Stimulated activated CD4-positive, alpha-beta T cell treated with anti-CD3 and anti-CD28 coated beads, Interleukin-4, amount 100 ng/mL, for 1 hour (primary cell): ENCODE measurements at places on chromosomes 7 and 10.

GRCh38 chr10:28774051-28774995 is 97.0 kb downstream of the BAMBI start:
- DNase-seq: no peak

DNA sequence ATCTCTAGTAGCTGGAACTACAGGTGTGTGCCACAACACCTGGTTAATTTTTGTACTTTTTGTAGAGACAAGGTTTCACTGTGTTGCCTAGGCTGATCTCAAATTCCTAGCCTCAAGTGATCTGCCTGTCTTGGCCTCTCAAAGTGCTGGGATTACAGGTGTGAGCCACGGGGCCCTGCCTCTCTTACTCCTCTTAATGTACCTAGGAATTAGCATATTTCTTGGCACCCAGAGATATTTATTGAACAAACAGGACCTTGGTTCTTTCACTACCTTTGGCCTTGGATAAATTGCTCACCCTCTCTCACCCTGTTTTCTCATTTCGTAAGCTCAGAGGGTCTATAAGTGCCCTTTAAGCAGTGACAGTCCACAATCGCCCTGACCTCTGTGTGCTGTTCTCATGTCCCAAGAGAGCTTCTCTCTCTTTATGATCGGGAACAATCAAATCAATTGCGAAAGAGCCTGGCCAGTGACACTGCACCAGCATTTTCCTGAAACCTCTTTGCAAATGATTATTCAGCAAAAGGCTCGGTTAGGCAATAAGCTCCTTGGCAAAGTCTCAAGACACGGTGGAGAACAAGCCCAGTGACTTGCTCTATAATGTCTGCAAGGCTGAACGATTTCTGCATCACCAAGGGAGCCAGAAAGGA is 117.7 kb downstream of the APBB1IP start:
- no peak for DNase-seq

- DNase-seq: no peak
Measured at GRCh38 chr7:53900856-53901528, 641.2 kb upstream of the VSTM2A start.

GRCh38 chr10:29280488-29280840 is 8.4 kb upstream of the LYZL1 start:
- DNase-seq: no peak

DNA sequence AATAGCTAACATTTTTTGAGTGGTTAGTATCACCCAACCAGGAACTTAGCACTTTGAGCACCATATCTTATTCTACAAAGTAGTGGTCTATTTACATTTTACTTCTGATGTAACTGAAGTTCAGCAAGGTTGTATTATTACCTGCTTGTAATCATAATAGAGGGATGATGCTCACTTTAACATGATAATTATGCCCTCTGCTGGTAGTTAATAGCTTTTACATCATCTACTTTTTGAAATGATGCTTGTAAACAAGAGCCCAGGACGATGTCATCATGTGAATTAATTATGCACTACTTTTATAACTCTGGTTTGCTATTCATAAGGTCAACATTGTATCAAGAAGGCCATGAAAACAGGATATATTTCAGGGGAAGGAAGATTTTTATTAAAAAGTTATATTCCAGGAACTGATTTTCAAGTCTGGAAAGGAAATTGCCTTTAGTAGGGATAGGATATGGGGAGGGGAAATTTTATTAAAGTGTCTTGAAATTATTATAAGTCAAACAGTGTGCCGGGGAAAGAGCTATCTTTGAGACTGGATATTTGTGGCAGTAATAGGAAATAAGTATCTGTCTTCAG is 80.3 kb upstream of the SCIN start:
- no peak for DNase-seq

- DNase-seq: no peak
Measured at GRCh38 chr10:3782146-3782450, 2.9 kb downstream of the KLF6 start.

GRCh38 chr10:107118866-107119265 is 45.6 kb downstream of the SORCS1 start:
- no peak for DNase-seq

DNA sequence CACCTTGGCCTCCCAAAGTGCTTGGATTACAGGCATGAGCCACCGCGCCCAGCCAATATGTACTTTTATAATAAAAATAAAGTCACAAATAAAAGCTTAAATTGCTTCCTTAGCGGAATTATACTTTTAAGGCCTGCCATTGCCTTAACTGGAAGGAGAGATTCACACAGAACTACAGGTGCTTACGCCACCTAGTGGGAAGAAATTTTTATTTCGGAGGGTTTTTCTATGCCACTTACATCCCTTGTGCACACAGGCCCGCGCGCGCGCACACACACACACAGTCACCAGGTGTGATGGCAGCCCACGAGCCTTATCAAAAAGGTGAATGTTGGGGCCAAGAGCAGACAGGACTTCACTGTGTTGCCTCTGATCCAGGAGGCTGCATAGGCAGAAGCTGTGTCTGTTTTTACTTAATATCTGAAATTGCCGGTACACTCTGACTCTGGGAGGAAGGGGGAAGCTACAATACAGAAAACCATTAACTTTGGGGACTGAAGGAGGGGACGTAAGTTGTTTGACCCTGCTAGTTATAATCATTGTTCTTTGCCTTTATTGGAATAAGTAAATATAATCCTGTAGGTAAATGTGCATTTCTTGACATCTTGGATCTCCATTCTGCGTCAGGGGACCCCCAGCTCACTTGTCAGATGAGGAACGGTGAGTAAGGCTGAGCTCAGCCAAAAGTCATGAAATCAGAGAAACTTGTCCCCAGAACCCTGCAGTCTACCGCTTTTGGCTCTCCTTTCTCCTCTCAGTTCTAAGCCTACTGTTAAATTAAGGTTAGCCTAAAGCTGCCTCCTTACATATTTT is 87.1 kb downstream of the SLC16A9 start:
- peak; percentile 8 for DNase-seq

- DNase-seq: no peak
Measured at GRCh38 chr7:112211348-112211907, 4.9 kb downstream of the ZNF277 start.

DNA sequence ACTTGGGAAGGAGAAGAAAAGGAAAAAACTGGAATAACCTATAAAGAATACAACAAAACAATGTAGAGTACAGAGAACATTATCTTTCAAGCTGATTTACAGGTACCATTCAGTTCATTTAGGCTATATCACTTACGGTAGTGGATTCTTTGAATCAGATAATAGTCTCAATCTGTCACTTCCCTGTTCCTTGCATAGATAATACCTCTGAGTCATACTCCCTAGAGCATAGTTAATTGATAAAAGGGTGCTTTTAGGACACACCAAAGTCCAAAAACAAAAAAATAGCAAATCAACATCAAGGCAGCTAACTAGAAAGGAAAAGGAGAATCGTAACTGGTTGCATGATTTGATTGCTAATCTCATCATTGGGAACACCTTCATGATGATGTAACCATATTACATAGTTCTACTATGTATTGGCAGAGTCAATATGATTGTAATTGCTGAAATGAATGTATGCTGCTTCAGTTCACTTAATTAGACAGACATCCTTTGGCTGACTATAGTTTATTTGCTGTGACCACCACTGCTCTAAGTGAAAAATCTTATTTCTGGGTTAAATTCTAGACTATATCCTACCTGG is 844.4 kb downstream of the GATA3 start:
- no peak for DNase-seq

DNA sequence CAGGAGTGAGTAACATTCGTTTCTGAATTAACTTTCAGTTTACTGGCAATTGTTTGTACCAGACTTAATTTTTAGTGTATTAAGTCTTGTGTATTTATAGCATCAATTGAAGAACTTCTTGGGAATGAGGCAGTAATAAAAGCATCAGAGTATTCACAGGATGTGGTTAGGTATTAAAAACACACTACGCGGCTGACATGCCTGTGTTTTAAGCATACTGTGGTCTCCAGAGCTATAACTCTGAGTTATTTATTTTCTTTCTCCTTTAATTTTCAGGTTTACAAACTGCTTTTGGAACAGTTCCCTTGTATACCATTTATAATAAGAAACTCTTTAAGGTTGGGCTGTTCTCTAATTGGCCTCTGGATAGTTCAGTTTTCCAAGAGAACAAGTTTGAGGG is 626.1 kb upstream of the NRG3 start:
- no peak for DNase-seq

- no peak for DNase-seq
Measured at GRCh38 chr10:70227548-70228320, 5.5 kb downstream of the PPA1 start.

DNA sequence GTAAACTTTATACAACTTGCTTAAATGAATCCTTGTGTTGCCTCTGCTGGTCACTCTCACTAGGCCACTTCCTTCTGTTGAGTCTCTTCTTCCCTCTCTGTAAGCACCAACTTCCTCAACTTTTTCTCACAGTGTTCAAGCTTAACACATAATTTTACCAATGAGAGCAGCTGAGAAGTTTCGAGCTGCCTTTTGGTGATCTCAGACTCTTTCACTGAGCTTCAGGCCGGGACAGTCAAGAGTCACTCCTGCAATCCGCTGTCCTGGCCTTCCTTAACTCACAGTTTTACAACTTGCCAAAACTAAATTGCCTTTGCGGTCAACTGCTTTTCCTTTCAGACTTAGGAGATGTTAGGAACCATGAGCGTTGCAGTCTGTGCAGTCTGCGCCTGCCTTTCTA is 47.4 kb downstream of the PRPF18 start:
- DNase-seq: no peak

- DNase-seq: no peak
Measured at GRCh38 chr7:42359946-42360345, 122.9 kb upstream of the GLI3 start.

GRCh38 chr7:106372126-106372525 is 87.3 kb upstream of the NAMPT start:
- no peak for DNase-seq

DNA sequence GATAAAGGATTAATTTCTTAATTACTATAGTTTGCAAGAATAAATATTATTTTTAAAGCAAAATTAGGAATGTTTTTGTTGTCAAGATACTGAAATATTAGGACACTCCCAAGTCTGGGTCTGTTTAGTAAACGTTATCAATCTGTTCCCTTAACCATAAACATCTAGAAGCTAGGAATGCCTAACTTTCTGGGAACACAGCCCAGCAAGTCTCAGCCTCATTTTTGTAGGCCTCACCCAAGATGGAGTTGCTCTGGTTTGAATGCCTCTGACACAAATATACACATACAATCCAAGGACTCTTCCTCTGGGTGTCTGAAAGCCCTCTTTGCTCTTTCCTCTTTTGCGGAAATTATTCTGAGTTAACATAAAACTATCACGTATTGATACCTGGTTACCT is 487.4 kb upstream of the CELF2 start:
- no peak for DNase-seq

- DNase-seq: no peak
Measured at GRCh38 chr7:28570113-28570969, 158.0 kb downstream of the CREB5 start.

GRCh38 chr7:151754688-151755130 is 122.2 kb downstream of the PRKAG2 start:
- DNase-seq: no peak

DNA sequence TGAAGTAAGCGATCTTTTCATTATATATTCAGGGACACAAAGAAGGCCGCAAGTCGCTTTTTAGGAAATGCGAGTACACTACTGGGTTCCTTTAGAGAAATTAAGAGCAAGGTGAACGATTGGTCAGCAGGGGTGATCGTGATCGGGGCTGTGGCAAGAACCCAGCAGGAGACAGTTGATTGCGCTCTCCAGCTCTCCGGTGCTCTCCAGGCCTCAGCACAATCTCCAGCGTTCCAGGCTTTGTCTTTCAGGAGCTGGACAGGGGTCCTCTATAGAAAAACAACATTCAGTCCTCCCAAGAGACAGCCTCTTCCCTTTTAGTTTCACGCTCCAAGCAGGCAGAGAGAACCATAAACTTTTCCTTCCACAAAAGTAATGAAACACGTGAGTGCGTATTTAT is 170.5 kb upstream of the KLF6 start:
- DNase-seq: no peak

- DNase-seq: no peak
Measured at GRCh38 chr7:5553298-5553877, 129.8 kb upstream of the TNRC18 start.

GRCh38 chr10:127736222-127736914 is 617 bp upstream of the FOXI2 start:
- no peak for DNase-seq

- no peak for DNase-seq
Measured at GRCh38 chr7:865921-866320, 10.4 kb upstream of the GET4 start.

GRCh38 chr7:107234436-107234835 is 65.6 kb downstream of the HBP1 start:
- DNase-seq: no peak

DNA sequence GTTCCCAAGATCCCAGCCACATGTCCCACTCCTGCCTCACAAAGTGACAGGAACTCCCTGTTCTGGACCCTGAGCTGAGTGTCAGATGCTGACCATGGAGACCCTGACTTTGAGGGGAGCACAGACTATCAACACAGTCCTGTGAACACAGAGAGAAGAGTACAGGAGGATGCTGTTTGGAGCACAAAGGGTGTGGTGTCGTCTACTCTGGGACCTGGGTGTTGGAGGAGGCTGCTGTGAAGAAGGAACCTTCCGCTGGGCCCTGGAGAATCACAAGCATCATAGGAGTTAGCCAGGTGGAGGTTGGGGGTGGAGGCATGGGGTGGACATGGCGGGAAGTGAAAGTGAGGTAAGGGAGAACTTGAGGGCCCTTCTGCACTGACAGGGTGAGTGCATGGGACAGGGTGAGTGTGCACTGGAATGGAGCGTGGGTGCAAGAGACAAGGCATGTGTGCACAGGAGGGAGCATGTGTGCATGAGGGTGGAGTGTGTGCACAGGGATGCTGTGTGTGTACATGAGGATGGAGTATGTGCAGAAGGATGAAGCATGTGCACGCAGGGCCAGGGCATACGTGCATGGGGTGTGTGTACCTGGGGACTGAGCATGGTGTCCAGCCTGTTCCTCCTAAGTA is 70.7 kb upstream of the ANTXRL start:
- DNase-seq: no peak

- DNase-seq: no peak
Measured at GRCh38 chr7:150738591-150739001, 1.4 kb downstream of the GIMAP5 start.

DNA sequence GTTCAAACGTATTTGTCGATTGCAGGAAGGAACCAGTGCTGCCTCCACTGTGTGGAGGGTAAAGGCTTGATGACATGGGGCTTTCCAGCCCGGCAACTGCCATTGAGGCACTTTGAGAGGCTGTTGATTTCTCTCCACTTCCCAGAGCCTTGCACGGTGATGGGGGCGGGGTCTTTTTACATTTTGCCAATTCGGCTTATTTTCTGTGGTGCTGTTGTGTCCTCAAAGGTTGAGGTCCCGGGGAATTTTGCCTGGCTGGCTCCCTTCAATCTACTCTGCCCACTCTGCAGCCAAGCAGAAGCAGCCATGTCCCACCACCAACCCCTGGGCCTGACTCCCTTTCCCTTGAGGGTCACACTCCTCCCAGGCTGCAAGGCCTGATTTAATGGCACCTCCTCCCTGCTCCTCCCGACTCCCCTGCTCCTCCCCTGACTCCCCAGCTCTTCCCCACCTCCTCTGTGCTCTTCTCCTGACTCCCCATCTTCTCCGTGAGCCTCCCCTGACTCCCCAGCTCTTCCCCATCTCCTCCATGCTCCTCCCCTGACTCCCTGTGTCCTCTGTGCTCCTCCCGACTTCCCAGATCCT is 39.0 kb downstream of the OAT start:
- DNase-seq: no peak

GRCh38 chr7:111911166-111911961 is 294.8 kb downstream of the DOCK4 start:
- DNase-seq: no peak

- no peak for DNase-seq
Measured at GRCh38 chr10:10533437-10533836, 484.2 kb upstream of the CELF2 start.
